ENCODE measurements at places on chromosomes 4 and X.

DNA sequence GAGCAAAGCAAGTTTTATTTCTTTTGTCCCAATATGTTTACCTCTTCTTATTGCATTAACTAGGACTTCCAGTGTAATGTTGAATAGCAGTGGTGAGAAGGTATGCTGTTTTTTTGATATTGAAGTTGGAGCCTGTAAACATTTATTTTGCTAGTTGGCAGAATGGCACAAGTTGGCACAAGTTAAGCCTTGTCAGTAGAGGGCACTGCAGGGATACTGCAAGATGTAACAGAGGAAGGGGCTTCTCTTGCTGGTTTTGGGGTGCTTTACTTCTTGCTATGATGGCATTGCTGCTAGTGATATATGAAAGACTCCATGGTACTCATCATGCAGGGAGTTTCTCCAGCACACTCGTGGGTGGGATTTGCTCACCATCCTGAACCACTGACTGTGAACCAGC lies 327.3 kb upstream of the ARX start:
- DNase-seq: no peak

- DNase-seq: no peak
Observed at GRCh38 chr4:40322811-40323210, 12.3 kb upstream of the CHRNA9 start.

DNA sequence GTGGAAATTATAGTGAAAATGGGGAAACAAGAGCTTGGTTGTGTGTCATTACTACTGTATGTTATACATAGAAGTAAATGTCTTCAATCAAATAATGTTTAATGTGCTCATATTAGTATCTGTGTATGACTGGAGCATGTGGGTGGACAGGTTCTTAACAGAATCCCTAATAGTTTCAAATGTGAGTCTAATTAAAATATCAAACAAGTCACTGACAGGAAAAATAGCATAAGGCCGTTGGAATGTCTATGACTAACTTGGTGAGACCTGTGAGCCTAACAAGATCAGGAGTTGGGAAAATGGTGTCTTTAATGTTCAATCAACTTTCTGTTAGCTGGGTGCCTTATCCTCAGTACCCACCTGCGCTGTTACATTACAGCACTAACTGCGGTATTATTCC lies 6.2 kb upstream of the CXCL3 start:
- no peak for DNase-seq

DNA sequence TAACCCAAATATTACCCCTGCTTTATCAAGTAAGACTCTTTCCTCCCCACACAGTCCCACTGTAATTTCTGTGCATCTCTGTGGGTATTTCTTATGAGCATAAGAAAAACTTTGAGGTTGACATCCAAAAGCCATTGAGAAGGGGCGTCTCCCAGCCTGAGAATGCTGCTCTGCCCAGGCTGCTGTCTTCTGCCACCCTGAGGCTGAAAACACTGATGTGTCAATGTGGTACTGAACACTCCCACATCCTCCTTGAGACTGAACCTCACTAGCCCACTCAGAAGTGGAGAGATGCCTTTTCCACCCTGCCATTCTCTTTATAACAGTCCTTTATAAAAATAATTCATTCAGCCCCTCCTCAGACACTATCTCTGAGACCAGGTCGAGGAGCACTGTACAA lies 120.8 kb downstream of the SMIM20 start:
- no peak for DNase-seq

DNA sequence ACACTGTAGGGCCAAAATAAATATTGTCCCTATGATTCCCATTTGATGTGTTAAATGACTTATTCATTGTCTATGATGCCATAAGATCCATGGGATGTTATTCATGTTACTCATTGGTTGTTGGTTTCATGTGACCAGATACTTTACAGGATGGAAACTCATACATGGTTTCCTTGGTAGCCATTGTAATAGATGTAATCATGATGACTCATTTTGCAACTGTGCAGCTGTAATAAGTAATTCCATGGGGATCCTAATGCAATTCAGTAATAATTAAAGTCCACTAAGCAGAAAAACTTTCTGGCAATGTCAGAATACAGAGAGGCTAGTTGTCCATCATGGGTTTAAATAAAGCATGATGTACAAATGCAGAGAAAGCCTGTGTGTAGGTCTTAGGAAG lies 389.7 kb upstream of the NR3C2 start:
- DNase-seq: no peak

DNA sequence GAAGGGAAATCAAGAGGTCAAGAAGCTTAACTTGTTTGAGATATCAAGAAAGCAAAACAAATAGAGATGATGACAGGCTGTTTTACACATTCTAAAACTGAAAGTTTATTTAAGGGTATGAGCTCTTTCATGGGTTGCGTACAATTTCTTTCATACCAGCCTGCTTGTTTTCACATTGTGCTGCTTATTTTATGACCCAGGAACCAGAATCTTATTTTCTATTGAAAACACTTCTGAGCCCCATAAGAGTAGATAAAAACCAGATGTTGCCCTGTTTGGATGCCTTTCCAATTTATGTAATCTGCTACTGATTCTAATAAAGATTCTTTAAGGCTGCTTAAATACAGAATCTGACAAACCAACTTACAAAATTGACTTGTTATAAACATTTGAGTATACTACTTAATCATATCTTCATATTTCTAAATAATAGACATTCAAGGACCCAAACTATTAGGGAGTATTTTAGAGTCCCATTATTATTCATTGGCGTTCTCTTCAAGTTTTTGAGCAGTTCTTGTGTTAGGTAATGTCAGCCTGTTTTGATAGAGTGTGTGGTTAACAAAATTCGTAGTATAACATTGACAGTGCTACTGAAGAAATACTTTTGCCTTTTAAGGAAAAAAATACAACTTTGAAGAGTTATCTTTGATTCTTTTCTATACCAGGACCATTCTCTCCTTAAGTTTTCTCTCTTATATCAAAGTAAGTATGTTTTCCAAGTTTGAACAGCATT lies 74.4 kb downstream of the PDLIM5 start:
- DNase-seq: no peak

- DNase-seq: no peak
Observed at GRCh38 chr4:21845663-21846062, 102.9 kb downstream of the KCNIP4 start.

DNA sequence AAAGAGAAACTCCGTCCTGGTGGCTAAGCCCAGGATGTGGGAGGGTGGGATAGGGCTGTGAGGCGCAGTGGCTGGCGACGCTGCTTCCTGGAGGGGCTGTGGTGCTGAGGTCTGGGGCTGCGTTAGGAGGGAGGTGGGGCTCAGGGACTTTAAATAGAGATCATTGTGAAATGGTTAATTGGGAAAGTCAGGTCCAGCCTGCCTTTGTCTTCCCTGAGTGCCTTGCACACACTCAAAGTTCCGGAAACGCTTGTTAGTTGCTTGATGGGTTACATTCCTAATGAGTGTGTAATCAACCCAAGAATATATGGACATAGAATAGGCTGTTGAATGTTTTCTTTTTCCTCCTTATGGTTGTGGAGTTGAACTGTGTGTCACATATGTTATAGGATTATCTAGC lies 55.7 kb upstream of the CLDN34 start:
- DNase-seq: no peak

DNA sequence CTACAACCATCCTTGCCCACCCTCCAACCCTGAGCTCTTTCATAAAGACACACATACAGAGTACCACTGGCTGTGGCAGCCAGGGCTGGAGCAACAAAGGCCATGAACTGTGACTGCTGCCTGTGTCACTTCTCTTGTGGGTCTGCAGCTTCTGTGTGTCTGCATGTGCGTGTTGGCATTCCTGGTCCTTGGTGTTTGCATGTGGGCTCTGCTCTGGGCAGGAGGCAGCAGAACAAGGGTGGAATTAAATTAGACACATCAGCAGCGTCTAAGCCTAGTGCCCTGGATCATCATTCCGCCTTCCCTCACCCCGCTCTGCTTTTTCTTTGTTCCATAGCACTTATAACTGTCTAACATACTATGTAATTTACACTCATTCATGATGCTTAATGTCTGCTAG lies 157.7 kb downstream of the MGST2 start:
- DNase-seq: no peak

- DNase-seq: no peak
Observed at GRCh38 chr4:68383115-68383514, 33.2 kb upstream of the YTHDC1 start.

DNA sequence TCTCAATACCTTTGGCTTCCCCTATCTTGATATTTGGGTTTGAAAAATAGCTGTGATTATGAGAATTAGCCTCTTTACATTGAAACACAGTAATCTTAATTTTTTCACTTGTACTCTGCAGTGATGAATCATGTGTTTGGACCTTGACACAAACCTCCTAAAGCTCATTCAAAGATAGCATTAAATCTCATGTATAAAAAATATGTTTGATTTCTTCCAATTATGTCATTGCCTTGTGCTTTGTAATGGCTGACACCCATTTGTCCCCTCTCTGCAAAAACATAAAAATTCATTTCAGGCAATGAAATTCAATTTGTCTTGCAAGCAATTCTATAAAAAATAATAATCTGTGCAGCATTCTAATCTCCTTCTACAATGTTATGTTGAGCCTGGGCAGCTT lies 422.4 kb upstream of the BOD1L1 start:
- no peak for DNase-seq

DNA sequence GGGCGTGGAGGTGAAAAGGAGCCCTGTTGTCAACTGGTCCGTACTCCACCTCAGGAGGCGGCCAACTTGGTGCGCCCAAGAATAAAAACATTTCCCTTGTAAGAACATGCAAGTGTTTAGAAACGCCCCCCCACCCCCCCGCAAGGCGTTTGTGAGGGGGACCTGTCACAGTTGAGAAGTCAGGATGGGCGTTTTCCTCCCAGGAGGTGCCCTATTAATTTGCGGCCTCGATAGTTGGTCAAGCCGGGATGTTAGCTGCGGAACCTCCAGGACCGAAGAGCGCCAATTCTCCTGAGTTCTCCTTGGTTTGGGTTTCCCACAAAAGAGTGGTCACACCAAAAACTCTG lies 651 bp upstream of the SAP30 start:
- peak; percentile 74 for DNase-seq

GRCh38 chrX:77875372-77875771 lies 19.9 kb downstream of the MAGT1 start:
- DNase-seq: no peak

GRCh38 chr4:4506961-4507360 lies 34.9 kb downstream of the STX18 start:
- DNase-seq: no peak
